ENCODE measurements at places on chromosomes 13 and 19.

DNA sequence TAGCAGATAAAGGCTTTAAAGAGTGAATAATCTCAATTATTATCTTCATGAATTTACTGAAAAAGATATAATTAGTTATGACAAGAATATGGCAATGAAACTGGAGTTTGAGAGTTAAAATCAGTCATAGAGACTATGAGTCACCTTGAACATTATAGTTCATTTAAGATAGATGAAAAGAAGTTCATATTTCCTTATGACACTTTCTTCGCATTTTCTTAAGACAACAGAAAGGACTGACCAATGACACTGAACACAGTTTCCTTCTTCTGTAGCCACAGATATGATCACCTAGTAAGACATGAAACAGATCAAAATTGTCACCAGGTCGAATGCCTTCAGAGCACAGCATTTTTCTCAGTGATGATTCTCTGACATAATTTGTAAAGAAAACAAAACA is 202.1 kb downstream of the KLF12 start:
- DNase-seq, result no peak

DNA sequence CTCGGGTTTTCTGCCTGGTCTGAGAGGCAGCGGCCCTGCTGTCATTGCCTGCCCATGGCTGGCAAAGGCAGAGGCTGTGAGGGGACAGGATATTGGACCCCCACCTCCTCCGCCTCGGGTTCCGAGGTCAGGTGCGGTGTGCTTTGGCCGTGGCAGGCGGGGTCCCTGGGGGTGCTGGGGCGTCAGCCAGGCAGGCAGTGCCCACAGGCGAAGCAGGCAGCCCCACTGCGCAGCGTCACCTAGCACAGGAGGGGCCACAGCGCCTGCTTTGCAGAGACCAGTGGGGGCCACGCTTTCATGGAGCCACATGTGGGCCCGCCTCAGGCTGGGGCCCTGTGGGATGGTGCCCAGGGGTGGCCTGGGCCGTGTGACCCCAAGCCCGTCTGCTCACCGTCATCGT is 96.0 kb downstream of the KDM4B start:
- DNase-seq, result no peak

DNA sequence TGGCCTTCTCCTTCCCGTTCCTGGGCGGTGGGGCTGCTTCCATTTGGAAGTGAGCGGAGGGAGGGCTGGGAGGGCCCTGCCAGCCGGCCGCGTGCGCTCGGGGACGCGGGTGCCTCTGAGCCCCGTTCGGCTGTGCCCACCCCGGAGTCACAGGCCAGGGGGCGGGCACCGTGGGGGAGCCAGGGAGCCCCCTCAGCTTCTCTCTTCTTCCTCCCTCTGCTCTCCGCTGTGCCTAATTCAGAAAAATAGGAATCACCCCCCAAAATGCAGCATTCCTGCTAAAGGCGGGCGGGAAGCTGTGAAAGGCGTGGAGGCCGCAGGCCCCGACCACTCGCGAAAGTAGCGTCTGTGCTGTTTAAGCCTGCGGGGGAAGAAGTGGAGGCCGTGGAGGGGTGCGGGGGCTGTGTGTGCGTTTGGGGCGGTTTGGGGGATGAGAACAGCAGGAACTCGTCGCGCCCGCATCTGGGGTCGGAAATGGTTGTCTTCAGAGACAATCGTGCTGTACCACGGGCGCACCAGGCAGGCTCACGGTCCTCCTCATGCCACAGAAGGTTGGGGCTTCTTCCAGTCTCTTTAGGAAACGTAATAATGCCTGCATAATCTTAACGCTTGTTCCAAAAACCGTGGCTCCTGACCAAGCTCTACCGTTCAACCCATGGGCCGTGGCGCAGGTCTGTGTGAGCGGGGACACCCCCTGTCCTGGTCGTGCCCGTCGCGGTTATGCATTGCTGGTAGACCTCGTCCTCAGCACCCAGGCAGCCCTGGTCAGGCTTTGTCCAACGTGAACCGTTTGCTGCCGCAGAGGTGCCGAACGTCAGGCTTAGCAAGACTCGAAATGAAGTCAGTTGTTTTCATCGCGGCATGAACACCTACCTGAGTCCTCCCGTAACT is 110.4 kb upstream of the SOX1 start:
- DNase-seq, result no peak

DNA sequence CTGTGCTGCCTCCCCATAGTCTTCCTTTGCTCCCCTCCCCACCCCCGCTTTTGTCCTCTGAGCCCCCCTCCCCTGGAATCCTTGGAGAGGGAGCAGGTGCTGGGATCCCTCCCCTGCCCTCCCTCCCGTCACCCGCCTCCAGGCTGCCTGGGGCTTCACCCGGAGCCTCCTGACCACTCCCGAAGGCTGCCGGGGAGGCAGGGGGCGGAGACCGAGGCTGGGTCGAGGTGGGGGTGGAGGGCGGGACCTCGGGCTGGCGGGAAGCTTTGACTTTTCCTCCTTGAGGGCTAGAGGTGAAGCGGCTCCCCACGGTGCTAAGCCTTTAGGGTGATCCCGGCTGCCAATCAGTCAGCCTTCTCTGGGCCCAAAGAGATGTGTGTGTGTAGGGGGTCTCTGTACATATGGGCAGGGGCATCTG is 1.5 kb downstream of the KMT5C start:
- DNase-seq, result no peak

DNA sequence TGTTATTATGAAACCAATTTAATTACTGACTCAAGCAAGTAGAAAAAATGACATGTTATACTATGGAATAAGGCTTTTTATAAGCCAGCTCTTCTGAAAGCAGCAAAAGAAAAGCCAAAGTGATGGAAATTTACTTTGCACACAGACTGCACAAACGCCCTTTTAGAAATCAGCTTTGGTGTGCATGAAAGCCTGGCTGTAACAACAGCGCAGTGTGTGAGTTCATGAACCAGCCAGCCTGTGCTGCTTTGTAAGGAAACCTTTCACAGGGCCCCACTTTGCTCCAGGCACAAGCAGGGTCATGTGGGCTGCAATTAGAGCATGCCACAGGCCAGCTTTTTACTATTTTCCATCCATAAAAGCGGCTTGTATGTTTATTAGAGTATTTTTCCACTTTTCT is 13.6 kb upstream of the IFT88 start:
- DNase-seq, result no peak

- no peak for DNase-seq
These were observed 29.1 kb downstream of the ATP12A start for GRCh38 chr13:24709186-24709913.

DNA sequence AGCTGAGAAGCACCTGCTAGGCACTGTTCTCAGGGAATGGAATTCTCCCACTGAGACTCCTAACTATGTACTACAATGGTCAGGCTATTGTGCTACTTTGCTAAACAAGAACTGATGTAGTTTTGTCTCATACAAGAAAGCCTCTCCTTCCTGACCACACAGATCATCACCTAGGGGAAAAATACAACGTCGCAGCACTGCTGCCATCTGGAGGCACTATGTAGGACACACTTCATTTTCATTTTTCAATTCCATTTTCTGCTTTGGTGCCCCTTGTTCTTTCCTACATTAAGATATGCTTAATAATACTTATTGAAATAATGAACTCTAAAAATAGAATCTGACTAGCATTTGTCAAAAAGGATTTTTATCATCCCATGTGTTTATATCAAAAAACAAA is 21.1 kb downstream of the PROSER1 start:
- no peak for DNase-seq

DNA sequence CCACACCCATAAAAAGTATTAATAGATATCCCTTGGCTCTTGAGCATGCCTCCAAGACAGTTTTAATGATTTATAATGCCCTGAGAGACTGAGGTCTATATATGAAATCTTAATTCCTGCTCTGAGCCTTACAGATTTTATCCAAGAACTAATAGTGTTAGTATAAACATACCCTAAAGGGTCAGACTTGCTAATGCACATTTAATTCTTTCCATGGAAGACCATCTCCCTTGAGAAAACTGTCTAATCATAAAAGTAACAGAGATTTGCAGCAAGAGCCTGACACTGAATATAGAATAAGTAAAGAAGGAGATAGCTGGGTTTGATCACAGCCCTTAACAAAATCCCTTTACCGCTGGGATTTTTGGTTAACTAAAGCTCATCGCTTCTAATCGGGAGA is 650.8 kb upstream of the KLF12 start:
- DNase-seq, result no peak

GRCh38 chr13:109144693-109145437 is 515.5 kb downstream of the MYO16 start:
- no peak for DNase-seq

DNA sequence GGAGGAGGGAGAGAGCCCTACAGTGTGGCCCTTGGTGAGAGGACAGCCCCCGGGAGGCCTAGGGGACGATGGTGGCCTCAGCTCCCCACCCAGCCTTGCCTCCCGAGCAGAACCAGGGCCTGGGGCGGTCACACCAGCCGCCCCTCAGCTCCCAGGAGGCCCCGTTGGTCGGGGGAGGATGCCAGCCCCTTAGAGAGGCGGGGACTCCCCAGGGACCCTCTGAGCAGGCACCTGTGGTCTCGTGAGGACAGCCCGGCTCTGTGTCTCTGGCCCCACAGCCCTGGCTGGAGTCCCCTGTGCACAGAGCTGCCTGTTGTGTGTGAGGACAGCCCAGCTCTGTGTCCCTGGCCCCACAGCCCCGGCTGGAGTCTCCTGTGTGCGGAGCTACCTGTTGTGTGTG is 158.8 kb downstream of the KDM4B start:
- no peak for DNase-seq

DNA sequence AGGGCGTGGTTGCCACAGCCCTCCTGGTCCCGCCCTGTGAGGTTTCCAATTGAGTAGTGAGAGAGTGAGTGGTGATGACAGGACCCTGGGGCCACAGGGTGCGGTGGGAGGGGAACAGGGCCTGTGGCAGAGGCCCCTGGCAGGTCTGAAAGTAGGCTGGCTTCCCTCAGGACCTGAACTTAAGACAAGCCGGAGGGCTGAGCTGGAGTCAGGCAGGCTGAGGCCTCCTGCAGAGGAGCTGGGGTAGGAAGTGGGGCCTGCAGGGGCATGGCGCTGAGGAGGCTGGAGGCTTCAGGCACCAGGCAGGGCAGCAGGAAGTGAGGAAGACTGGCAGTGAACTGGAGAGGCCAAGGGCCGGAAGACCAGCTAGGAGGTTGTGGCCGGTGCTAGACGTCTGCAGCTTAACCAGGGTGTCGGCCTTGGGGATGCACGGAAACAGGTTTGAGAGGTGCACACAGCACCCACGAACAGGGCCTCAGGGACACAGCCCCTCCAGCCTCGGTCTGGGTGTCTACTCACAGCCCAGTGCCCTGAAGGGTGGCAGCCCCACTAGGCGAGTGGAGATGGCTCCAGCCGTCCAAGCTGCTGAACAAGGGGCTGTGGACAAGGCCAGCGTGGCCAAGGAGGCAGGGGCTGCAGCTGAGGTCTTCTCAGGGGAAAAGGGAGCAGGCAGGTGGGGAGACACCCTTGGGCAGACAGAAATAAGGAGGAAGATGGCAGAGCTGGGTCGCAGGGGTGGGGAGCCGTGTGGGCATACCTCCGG is 17.8 kb downstream of the POP4 start:
- DNase-seq, result no peak

GRCh38 chr13:98510156-98510509 is 66.8 kb downstream of the STK24 start:
- DNase-seq, result no peak

DNA sequence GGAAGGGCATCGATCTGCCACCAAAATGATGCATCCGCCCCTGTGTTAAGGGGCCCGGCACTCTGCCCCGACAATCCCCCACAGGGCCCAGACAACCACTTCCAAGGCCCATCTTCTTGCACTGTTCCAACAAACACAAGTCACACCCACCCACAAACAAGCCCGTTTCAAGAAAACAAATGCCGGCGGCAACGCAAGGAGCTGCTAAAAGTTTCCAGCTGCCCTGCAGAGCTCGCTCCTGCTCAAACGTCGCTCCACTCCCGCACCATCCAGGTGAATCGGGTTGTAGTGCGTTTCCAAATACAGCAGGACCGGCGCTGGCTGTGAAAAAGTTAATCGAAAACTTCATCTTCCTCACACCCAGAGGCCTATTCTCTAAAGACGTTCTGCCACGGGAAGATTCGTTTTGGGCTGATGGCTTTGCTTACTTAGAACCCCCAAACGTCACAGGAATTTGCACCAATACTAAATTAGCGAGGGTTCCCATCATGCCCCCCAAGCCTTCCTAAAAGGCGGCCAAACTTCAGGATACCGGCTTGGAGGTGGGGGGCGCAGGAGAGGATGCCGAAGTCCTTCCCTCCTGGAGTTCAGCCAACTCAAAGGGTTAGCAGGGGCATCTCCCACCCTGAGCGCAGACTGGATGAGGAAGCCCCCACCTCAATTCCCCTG is 107.4 kb upstream of the DOCK9 start:
- DNase-seq, result no peak

DNA sequence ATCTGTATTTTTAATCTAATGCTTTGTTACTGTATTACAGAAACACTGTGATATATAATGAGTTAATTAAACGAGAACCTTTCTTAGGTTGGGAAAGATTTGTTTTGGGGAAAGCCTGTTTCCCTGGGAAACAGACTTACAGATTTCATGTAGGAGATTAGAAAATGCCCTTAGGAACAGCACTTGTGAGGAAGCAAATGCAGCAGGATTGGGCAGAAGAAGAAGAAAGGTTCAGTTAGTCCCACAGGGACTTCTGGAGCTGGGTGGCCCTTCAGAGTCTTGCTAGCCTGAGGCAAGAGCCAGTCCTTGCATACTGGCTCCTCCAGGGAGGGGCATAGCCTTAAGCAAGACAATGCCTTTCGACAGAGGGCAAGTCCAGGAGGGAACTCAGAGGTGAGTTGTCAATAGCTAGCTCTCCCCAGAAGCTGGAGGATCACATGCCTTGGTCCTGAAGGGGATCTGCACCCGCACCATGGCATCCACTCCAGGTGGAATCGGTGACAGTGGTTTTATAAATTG is 36.8 kb downstream of the N4BP2L1 start:
- DNase-seq, result no peak

GRCh38 chr19:51980116-51980736 is 6.4 kb downstream of the ZNF350 start:
- DNase-seq, result no peak

GRCh38 chr13:30165071-30165470 is 142.3 kb downstream of the KATNAL1 start:
- DNase-seq, result no peak

DNA sequence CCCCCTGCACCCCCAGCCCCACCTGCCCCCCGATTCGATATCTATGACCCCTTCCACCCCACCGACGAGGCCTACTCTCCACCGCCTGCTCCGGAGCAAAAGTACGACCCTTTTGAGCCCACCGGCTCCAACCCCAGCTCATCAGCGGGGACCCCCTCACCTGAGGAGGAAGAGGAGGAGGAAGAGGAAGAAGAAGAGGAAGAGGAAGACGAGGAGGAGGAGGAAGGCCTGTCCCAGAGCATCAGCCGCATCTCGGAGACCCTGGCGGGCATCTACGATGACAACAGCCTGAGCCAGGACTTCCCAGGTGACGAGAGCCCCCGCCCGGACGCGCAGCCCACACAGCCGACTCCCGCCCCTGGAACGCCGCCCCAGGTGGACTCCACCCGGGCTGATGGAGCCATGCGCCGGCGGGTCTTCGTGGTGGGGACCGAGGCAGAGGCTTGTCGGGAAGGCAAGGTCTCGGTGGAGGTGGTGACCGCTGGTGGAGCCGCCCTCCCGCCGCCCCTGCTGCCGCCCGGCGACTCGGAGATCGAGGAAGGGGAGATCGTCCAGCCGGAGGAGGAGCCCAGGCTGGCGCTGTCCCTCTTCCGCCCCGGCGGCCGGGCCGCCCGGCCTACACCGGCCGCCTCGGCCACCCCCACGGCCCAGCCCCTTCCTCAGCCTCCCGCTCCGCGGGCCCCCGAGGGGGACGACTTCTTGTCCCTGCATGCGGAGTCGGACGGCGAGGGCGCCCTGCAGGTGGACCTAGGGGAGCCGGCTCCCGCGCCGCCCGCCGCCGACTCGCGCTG is 9.2 kb downstream of the SCAF1 start:
- DNase-seq, result no peak

Measured in AG09309 (cell line).